ENCODE measurements at places on chromosomes 4 and X.
A peak's percentile ranks its signal among the peaks of the same experiment; 100 is the strongest.

GRCh38 chr4:156638334-156638733 lies 333.3 kb downstream of the PDGFC start:
- no peak for DNase-seq

DNA sequence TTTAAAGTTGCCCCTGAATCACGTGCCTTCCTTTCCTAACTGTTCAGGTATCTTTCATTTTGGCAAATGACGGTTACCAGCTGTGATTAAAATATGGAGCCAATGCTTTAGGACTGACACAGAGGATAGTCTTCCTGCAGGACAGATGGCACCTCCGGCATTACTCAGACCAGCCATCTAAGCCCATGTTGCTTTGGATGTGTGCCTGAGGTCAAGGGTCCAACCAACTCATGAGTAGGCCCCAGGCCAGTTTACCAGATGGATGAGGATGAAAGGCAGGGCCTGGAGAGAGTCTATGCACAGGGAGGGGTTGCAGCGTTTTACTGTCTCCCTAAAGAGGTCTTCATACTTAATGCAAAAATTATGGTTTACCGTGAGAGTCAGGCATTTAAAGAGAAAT lies 174.0 kb upstream of the GATB start:
- no peak for DNase-seq

DNA sequence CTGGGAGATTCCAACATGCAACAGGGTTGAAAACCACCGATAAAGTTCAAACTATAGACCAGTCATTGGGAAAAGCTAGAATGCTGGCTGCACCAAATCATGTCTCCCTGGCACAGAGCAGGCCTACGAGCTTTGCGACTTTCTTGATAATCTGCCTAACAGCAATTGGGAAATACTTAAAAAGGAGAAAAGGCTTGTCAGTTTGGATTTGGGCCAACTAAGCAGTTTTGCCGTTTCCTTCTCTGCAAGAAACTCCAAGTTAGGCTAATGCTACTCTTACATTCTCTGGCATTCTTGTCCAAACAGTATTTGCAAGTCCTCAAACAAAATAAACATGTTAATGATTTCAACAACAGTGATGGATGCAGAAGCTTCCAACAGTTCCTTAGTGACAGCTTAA lies 87.9 kb downstream of the PDK3 start:
- no peak for DNase-seq

DNA sequence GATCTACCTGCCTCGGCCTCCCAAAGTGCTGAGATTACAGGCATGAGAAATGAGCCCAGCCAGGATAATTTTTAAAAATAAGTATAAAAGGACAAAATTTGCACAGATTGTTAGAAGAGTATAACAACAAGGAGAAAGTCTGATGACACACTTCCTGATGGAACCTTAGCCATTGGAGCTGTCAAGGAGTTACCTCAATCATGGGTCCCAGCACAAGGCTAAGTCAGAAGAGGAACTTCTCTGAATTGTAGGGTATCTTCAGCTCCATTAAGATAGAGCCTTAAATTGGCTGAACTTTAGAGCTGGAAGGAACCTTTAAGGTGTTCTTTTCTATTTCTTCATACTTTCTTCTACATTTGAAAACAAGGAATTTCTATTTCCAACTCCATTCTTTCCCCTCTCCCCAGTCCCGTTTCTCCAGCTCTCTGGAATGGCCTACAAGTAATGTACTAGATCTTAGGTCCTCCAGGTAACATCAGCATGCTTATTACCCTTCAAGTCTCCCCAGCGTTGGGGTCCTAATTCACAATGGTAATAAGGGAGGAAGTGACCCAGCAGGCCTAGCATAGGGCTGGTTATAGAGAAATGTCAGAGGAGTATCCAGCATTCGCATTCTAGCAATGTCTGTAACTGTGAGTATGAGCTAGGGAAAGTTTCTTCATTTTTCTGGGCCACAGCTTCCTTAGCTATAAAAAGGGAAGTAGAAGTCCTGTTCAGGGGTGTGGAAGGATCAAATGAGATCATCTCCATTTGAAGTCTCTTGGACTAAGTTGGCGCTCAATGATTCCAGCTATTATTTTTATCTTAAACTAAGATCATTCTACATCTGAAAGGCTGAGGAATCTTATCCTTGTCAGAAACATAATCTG lies 18.5 kb upstream of the RBPJ start:
- no peak for DNase-seq

GRCh38 chrX:23720117-23720677 lies 22.9 kb downstream of the ACOT9 start:
- no peak for DNase-seq

GRCh38 chr4:68180849-68181526 lies 51.3 kb upstream of the TMPRSS11F start:
- DNase-seq = no peak

DNA sequence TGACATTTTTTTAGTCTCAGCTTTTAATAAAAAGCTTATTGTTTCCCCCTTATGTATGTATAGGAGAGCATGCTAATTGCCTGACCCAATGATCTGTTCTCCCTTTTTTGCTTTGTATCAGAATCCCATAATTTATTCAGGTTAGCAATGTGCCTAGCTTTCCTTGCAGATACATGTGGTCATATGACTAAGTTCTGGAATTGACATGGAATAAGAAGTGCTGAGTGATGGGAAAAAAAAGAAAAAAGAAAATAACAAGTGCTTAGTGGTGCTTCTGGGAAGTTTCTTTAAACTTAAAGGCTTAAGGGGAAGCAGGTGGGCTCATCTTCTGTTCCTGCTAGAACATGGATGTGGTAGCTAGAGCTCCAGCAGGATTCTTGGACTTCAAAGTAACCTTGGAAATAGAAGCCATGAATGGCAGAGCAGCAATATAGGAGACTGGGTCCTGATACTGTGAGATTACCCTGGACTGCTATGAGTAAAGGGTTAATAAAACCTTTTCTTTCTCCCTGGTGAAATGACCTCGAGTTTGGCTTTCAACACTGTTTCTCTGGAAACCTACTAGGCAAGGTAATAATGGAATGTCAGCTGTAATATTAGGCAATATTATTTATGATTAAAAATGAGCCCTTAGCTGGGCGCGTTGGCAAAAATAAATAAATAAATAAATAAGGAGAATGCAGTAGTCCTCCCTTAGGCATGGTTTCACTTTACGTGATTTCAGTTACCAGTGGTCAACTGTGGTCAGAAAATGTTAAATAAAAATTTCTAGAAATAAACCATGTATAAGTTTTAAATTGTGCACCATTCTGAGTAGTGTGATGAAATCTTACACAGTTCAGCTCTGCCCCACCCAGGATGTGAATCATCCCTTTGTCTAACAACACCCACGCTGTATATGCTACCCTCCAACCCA lies 16.7 kb upstream of the RBM41 start:
- no peak for DNase-seq

GRCh38 chr4:181711387-181711786 lies 531.8 kb upstream of the TENM3 start:
- DNase-seq = no peak

DNA sequence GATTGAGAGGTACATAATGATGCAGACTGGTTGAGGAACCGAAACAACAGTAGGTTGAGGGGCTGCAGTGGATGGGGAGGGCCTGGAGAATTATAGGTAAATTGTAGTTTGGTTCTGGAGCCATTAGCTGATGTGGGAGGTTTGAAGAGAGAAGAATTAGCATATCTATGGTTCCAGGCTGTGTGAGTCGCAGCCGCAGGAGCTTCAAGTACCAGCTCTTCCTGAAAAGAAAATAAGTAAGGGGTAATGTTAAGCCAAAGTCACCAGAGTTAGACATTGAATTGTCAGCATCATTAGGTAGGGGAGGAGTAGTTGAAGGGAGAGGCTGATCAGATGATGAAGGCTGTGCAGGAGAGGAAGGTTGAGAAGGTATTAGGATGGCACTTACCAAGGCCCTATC lies 29.5 kb downstream of the PF4 start:
- DNase-seq = no peak

GRCh38 chr4:150164956-150165629 lies 86.8 kb downstream of the DCLK2 start:
- DNase-seq = no peak

- no peak for DNase-seq
Measured at GRCh38 chr4:175530655-175531054, 281.4 kb downstream of the GPM6A start.

- no peak for DNase-seq
Measured at GRCh38 chr4:88900432-88900831, 156.6 kb downstream of the FAM13A start.

DNA sequence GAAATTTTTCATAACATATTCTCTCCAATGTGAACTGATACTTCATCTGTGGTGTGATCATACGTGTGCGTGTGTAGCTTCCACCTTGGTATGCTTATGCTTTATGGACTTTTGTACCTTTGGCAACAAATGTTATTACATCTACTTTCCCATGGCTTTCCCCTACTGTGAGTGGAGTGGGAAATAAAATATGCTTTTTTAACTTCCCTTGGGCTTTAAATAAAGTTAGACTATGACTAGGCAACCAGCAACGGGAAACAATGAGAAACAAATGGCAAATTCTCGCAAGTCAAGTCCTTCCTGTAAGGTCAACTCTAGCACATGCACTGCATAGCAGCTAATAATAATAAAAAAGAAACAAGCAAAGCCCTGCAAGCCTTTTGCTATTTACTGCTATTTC lies 205.0 kb upstream of the PDE5A start:
- no peak for DNase-seq

DNA sequence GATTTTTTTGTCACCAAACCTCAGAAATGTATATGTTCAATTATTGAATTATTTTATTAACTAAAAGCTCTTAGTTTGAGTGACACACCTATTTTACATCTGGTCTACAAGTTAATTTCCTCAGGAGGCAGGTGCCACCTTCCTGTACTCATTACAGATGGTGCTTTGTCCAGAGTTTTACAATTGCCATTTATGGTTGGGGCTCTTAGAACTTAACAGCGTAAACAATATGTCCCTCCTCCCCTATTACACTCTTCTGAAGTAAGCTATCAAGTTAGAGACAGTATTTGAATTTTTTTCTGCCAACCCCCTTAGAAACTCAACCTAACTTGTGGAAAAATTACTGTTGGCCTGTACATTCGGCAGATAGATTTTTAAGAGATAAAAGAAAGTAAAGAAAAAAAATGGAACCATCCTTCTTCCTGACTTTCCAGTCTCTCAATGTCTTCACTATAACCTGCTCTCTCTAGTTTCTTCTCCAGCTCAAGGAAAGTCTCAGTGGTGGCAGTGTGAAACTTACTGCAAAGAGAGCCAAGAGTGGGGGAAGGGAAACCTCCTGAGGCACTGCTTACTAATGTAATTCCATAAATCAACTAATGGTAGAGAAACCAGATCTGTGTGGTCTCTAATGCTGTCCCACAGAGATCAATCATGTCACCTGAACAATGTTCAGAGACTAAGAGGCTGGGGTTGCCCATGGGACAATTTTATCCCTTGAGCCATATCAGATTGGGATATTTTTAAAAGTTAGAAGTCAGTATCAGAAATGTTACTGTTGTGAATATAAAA lies 7.8 kb downstream of the CXXC4 start:
- no peak for DNase-seq

GRCh38 chrX:71128166-71128833 lies 9.9 kb downstream of the MED12 start:
- DNase-seq = no peak

DNA sequence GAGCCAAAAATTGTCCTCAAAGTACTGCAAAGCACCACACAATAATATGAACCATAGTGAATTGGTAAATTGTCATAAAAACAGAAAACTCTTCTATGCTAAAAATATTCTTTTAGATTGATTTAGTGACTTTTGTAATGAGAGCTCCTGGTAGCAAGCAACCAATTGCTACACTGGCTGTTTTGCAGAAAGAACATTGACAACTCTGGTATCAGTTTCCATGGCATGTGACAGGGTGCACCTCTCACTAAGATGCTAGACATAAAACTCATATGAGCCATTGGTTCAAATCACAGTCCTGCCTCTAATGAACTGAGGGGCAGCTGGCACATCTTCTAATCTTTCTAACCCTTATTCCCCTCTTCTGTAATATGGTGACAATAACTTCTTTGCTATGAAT lies 212.2 kb downstream of the HS3ST1 start:
- no peak for DNase-seq

DNA sequence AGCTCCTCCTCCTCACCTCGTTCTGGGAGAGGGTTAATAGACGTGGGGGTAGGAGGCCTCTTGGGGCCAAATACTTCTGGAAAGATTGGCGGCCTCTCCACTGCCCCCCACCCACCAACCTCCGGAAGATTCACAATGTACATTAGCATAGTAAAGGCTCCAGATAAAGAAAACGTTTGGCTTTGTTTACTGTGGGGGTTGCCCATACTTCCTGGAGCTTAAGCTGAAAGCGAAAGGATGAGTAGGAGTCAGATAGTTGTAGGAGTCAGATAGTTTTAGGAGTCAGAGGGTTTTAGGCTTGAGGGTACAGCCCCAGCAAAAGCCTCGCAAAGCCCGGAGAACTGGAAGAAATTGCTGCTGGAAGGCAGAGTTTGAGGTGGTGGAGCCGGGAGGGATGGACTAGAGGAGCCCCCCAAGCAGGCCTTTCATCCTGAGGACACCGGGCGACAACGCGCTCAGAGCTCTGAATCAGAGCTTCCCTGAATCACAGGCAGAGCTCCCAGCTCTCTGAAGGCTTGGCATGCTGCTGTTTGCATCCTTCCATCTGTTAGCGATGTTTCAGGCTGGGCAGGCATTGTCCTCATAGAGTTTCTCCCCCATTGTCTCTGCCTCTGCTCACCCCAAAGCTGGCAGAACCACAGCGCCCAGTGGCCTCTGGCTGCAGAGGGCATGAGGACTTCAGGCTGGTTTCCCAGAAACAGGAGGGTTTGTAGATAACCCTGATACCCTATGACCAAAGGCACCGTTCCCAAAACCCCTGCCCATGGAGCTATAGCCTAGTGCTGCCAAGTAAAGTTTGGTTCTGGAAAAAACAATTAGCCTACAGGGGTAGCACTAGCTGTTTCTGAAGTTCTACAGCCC lies 280.7 kb downstream of the BCOR start:
- DNase-seq = peak; percentile 85

GRCh38 chr4:48766131-48766792 lies 13.8 kb downstream of the FRYL start:
- no peak for DNase-seq

GRCh38 chr4:7422898-7423180 lies 11.9 kb downstream of the PSAPL1 start:
- DNase-seq = no peak

- DNase-seq = no peak
Measured at GRCh38 chr4:10577508-10578426, 106.8 kb downstream of the CLNK start.

GRCh38 chr4:141706445-141706844 lies 70.1 kb downstream of the IL15 start:
- no peak for DNase-seq

DNA sequence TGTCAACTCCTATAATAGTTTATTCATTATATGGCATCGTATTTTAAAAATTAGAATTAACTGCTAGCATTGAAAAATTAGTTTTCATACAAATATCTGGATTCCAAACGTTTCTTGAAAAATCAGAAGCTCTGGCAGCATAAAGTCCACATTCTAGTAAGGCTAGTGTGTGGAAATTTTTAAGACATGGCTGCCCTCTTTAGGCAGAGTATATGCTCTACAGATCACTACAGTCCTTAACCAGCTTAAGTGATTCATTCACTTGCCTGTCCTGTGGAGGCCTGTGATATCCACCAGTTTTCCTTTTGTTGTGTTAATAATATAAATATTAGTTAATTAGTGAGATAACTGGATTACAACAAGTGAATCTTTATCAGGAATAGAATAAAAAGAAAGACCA lies 287.2 kb downstream of the OPHN1 start:
- DNase-seq = peak; percentile 3

GRCh38 chr4:6751611-6752485 lies 30.7 kb upstream of the KIAA0232 start:
- no peak for DNase-seq

GRCh38 chr4:80058740-80059139 lies 14.3 kb downstream of the ANTXR2 start:
- DNase-seq = no peak
